ENCODE measurements at places on chromosomes 11 and 22.

GRCh38 chr11:120710354-120711131, 199.0 kb downstream of the GRIK4 start:
- DNase-seq = peak; percentile 66

DNA sequence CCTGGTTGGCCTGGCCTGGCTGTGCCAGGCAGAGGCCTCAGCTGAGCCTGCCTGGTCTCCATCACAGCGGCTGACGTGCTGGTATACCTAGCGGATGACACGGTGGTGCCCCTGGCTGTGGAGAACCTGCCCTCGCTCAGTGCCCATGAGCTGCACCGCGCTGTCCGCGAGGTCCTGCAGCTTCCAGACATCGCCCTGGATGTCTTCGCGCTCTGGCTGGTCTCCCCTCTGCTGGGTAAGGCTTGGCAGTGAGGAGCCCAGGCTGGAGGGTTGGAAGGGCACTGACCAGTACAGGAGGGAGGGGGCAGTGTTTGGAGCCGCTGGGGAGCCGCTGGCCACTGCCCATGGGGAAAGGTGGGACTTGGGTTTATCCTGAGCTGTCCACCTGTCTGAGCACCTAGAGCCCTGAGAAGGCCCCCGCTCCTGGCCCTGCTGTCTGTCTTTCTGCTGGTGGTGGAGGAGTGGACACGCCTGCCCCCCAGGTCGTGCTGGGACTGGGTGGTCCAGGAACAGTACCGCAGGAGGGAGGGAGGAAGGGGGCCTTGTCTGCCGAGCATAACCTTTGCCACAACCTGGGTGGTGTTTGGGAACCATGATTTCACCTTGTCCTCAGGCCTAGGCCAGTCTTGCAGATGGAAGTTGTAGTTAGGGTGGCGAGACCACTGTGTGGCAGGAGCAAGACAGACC, 3.0 kb downstream of the FRMD8 start:
- no peak for DNase-seq

- no peak for DNase-seq
These were observed 15.2 kb upstream of the PLAAT3 start for GRCh38 chr11:63629426-63629825.

GRCh38 chr11:110679323-110679975, 32.8 kb downstream of the ARHGAP20 start:
- peak; percentile 15 for DNase-seq

DNA sequence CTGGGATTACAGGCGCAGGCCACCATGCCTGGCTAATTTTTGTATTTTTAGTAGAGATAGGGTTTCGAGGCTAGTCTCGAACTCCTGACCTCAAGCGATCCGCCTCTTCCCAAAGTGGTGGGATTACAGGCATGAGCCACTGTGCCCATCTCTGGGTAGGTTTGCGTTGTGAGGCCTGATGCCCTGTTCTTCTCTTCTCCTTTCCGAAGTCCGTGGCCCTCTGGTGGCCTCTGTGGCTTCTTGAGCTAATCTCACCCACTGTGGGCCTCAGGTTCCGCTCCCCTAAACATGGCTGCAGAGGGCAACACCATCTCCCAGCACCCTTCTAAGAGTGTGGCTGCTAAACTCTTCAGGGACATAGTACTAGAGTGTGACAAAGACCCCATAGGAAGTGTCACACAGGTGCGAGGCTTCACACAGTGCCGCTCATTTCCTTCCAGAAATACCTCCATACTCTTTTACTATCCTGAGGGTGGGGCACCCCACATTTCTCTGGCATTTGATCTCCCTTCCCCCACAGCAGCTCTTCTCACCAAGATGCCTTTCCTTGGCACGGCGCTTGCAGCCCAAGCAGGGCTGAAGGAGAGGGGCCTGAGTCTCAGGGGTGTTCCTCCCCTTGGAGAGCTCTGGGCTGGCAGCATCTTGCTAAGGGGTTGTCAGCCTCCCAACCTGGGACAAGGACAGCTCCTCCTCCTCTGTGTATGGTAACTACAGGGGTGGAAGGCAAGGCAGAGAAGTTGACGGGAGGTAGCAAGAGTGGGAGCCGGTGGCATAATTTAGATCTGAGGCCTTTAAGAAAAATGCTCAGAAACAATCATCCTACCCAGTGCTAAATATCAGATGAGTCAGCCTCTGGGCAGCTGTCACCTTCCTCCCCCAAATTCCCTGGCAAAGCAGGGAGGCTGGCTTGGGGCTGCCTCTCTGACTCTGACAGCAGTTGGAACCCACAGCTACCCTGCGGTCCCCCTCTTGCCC, 6.1 kb downstream of the THY1 start:
- DNase-seq = no peak

GRCh38 chr11:103528046-103528445, 418.8 kb downstream of the DYNC2H1 start:
- no peak for DNase-seq

DNA sequence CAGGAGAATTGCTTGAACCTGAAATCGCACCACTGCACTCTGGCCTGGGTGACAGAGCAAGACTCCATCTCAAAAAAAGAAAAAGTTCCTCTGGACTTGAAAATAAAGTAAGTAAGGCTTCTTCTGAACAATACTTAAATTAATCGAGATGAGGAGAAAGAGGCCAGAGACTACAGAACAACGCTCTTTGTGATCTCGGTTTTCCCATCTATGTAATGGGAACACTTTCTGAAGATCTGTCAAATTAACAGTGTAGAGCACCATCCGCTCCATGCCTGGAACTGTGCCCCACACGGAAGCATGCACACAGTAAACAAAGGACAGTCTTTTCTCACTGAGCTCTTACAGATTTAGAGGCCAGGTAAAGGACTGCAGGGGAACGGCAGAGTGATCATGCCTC, 9.1 kb downstream of the AP1B1 start:
- no peak for DNase-seq

DNA sequence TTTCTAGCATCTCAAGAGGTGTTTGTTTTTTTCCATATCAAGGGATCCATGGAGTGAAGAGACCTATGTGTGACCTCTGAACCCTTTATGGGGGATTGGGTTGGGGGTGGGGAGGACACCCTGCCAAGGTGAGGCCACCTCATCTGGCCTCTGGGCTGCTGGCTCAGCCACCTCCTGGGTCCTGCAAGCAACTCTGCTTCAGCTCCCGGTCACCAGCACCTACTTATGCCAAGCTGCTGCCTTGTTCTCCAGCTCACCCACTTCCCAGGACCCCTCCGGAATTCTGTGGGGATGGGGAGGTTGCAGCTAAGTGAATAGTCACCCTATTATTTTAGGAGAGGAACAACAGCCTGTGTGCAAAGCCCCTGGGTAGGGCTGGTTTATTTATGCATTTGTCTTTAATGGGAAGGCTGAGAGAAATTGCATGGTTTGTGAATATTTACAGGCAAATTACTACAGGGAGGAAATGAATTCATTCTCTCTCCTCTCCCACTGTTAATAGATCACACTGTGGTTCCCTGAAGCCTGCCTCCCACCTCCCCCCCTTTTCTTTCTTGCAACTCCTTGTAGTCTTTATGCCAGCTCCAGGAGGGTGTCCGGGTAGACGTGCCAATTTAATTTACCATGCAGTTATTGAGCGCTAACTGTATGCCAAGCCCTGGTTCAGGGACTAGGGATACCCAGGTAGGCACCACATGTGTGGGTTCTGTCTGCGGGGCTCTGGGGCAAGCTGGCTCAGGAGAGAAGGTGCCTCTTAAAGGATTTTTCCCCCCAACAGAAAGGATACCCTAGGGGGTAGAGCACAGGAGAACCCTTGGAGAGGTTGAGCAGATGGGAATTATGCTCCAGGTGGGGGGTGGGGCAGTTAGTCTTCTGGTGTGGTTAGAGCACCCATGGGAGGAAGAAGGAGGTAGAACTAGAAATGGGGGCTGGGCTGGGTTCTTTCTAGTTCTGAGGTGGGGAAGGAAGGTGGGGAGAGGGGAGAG, 50.7 kb downstream of the TSPAN18 start:
- no peak for DNase-seq

GRCh38 chr11:70584498-70585235, 186.3 kb downstream of the CTTN start:
- DNase-seq = no peak

- no peak for DNase-seq
These were observed 13.3 kb upstream of the CABP7 start for GRCh38 chr22:29706486-29706885.

DNA sequence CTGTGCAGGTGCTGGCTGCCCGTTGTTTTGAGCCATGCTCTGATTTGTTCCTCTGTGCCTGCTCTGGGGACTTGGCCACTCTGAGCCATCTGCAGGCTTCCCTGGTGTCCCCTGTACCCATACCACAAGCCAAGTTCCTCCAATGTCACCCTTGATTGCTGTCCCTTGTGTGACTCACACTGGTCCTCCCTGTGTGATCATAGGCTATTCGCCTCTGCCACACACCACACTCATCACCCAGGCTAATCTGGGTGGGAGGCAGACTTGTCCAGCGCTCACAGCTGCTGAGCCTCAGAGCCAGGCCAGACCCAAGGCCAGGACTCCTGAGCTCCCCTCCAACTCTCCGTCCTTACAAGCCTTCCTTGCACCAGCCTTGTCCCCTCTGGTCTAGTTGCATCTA, 31.7 kb downstream of the IGF2 start:
- DNase-seq = no peak

DNA sequence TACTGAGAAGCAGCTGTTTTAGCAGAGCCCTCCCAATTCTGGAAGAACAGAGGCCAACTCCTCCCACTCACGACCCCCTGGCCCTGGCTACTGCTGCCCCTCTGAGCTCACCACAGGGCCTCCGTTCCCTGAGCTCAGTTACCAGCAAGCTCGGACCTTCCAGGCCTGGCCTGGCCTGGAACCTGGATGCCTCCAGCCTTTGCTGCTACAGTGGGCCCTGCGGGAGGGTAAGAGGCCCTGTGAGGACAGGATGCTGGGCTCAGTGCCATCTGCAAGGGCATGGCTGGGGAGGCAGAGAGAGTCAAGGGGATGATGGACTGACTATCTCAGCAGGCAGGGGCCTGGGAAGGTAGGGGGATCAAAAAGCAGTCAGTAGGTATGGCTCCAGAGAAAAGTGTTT, 209.9 kb upstream of the NCAM1 start:
- DNase-seq = no peak

DNA sequence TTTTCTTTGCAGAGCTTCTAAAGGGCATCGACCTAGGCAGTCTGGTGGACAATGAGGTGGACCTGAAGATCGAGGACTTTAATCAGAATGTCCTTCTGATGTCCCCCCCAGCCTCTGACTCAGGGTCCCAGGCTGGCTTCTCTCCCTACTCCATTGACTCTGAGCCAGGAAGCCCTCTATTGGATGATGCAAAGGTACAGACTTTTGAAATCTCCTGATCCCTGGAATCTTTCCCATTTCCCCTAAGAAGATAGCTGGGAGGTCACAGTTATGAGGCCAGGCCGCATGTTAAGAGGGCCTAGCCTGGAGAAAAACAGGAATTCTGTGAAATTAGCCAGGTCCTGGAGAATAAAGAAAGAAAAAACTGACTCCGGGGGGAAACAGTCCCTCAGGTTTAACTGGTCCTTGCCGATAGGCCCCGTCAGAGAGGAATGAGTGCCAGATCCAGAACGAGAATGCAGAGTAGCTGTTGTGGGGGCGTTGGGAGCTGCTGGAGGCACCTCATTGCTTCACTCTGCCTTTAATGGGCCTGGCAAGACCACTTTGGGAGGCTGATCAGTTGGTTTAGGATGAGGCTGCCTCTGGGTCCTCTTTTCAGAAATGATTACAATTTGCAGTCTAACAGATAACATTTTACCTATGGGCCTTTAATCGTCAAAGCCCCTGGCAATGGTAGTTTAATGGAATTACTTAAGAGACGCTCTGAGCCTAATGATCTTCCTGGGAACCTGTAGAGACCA, 39.2 kb downstream of the SHISA8 start:
- DNase-seq = no peak
